Karpas-422 (cell line): ENCODE measurements at places on chromosomes 7 and 10. TPM values are rescaled to one million over a fixed set of nuclear protein-coding genes. Genes with fewer than 3 reads are reported as not detected.

DNA sequence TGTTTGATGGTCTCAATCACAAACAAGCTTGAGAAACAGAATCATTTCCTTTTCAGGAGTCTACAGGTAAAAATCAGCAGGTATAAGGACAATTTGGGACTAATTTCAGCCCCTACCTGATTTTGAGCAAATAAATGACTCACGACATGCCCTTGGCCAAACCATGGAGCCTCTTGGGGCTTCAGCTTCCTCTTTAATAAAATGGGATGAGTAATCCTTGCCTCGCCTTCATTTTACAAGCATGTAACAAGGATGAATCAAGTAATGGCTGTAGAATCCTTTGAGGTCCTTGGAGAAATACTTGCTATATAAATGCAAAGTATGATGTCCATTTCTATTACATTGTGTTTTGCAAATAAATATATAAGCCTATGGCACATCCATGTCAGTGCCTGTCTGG lies 212.8 kb upstream of the PODXL start:
- no peak for DNase-seq

DNA sequence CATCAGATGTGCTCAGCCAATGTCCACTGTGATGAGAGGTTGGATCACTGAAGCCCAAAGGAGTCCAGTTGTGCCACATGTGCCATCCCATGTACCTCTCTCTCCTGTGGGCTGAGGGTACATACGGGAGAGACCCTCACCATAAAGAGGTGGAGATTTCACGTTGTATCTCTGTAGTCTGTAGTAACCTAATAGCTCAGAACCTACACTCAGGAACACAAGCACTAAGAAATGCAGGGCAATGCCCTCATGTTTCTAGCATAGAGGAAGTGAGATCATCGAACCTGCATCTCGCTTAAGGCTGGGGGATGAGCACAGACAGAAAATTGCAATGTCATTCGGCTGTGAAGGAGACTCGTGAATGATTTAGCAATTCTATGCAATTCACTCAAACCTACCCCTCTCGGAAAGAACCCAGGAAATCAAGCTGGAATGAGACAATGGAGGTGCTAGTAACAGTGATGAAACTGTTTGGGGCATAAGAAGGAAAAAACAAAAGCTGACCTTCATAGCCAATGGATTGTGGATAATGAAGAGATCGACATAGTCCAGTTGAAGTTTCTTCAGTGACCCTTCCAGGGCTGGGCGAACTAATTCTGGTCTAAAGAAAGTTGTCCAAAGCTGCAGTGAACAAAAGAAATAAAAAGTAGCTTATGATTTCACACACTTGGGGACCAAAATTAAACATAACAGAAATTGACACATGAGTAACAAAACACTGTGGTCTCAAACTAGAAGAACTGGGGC lies 80.3 kb upstream of the UCN3 start:
- peak; percentile 49 for DNase-seq

GRCh38 chr7:114916261-114916892 lies 5.5 kb upstream of the MDFIC start:
- no peak for DNase-seq

GRCh38 chr10:123148414-123149161 lies 652 bp downstream of the HMX2 start:
- no peak for DNase-seq

DNA sequence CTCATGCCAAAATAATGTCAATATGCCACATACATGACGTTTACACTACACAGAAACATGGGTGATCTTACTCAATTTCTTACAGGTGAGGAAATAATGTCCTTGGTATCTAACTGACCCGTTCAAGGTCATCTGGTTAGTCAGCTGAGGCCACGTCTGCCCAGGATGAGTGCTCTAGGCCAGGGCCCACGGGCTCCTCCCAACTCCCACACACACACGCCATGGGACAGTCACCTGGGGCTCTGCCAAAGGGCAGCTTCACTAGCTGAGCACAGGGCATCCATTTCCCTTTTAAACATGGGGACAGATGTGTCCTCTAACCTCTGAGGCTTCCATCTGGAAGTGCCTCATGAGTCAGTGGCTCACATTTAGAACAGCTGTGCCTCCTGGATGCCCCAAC lies 123.9 kb downstream of the TNS3 start:
- no peak for DNase-seq

- no peak for DNase-seq
These were observed 97.0 kb downstream of the LHPP start for GRCh38 chr10:124558339-124559321.

GRCh38 chr7:21942955-21943354 lies 2.7 kb downstream of the CDCA7L start:
- no peak for DNase-seq

- DNase-seq = no peak
These were observed 8.0 kb downstream of the PSAP start for GRCh38 chr10:71842856-71843686.

DNA sequence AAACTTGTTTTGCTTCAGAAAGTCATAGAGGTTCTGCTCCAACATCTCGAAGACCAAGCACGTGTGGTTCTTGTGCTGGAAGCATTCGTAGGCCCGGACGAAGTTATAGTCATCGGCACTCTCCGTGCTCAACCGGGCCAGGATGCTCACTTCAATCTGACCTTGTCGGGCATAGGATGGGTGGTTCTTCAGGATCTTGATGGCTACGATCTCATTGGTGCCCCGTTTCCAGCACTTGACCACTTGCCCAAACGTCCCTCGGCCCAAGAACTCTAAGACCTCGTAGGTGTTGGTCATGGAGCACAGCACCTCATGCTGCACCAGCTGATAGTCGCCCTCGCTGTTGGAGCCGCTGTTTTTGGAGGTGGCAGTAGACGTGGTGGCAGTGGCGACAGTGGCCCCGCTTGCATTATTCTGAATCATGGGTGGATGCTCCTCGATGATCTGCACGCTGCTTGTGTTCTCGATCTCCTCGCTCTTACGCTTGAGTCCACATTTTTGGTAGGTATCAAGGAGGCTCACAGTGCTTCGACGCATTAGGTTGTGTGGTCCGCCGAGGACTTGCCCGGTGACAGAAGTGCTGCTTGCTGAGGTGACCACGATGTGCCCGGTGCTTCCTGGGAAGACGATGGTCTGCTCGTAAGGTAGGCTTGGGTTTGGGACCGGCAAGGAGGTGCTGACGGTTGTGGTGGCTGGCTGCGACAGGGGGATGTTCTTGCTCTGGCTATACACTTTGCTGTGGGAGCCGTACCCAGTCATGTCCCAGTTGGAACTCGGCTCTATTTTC lies 61.4 kb downstream of the HIPK2 start:
- DNase-seq = no peak

DNA sequence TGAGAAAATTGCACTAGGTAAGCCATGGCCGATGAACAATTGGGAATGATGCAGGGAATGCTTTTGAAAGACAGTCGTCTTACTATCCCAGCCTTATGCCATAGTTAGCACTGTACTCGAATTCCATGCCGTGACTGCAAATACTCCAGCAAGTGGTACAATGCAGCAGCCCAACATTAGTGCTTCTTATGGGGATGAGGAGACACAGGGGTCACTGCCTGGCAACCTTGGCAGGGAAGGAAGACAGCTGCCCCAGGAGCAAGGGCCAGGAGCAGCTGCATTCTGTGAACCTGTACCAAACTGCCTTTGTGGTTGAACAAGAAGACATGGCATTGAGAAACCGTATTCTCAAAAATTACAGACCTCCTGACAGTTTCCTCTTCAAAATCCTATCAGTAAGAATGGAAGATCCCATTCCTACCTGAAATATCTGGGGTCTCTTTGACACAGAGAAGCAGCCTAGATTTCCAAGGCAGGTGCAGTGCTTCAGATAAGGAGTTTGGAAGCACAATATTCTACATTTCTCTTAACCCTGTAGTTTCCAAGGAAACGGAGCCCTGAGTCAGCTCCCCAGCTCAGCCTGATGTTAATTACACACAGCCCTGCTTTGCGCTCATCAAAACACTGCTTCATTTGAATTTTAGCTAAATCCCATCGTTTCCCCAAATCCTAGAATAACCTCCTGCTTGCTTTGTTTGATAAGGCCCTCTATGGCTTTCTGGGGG lies 49.0 kb upstream of the FRMD4A start:
- no peak for DNase-seq

DNA sequence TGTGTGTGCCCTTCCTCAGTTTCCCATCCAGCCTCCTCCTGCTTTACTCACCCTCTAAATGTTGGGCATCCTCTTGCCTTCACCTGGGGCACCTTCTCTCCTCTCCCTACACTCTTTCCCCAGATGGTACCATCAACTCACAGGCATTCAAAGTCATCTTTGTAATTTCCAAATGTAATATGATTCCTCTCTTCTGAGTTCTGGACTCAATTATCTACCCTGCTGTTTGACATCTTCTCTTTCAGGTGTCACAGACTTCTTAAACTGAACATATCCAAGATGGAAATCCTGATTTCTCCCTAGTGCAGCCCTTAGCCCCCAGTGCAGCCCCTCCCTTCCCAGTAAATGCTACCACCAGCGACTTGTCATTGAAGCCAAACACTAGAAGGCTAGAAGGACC lies 422.8 kb downstream of the KCNMA1 start:
- DNase-seq = no peak

ANKRD22 gene
- total RNA-seq = not detected in 2 replicates

SLC16A12 gene
- not detected in 2 replicates for total RNA-seq

STK32C gene
- total RNA-seq = 8.4 and 20.7 TPM in 2 replicates

IGF2BP3 gene
- 61.5 and 120 TPM in 2 replicates for total RNA-seq
